ENCODE measurements at places on chromosomes 2 and 18. TPM values are rescaled to one million over a fixed set of nuclear protein-coding genes. Genes with fewer than 3 reads are reported as not detected.

- DNase-seq, result no peak
Observed at GRCh38 chr18:23244401-23244800, 109.1 kb downstream of the CABLES1 start.

GRCh38 chr18:65919663-65920062 is 168.9 kb downstream of the CDH7 start:
- DNase-seq, result no peak

GRCh38 chr2:41446266-41446665 is 601.6 kb upstream of the PKDCC start:
- no peak for DNase-seq

Gene SERPINB11
- not detected for total RNA-seq

GRCh38 chr2:173708806-173709205 is 256.4 kb downstream of the SP3 start:
- DNase-seq, result no peak

- DNase-seq, result no peak
Observed at GRCh38 chr2:197247083-197247482, 63.5 kb downstream of the ANKRD44 start.

GRCh38 chr2:171584001-171584400 is 61.7 kb downstream of the CYBRD1 start:
- no peak for DNase-seq

DNA sequence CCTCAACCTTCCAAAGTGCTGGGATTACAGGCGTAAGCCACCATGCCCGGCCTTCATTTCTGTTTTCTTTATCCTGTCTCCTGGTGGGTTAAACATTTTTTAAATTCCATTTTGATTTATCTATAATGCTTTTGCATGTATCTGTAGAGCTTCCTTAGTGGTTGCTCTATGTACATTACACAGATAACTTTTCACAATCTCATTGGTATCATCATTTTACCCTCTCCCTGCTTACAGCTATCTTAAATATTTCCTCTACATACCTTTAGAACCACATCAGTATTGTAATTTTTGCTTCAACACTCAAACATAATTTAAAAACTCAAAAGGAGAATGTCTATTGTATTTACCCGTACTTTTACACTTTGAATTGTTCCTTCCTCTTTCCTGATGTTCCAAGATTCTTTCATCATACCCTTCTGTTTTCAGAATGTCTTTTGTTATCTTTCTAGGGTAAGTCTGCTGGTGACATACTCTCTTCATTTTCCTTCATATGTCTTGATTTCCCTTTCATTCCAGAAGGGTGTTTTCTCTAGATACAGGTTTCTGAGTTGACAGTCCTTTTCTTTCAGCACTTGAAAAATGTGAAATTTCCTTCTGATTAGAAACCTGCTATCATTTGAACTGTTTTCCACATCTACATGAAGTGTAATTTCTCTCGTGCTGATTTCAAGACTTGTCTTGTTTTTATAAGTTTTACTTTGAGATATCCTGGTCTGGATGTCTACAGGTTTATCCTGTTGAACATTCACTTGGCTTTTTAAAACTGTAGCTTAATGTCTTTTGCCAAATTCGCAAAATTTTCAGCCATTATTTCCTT is 21.9 kb downstream of the PPP3R1 start:
- no peak for DNase-seq

DNA sequence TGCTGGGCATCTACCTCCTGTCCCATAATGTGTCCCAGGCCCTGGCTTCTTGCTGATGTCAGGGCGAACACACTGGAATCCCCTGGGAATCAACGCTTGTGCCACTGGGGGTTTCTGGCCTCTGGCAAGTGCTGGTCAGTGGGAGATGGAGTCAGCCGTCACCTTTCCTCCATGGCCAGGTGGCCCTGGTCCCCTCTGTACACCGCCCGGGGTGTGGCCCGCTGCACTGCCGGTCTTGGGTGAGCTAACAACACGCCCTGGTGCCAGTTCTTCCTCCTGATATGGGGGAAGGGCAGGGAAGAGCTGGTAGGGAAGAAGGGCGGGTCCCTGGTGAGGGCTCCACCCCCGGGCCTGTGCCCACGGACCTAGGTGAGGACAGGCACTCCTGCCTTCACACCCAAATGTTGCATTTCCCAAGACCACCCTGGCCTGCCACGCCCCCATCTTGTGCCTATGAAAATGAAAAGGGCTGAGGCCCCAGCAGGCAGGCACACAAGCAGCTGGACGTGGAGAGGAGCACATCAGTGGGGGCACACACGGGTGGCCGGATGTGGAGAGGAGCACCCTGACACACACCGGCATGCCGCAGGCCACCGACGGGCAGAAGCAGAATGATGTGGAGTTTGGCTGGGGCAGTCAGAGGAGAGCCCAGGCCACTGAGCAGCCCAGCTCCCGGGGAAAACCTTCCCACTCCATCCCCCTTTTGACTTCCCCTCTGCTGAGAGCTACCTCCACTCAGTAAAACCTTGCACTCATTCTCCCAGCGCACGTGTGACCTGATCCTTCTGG is 140.5 kb downstream of the ASB1 start:
- DNase-seq, result no peak

Gene DOCK10
- 199 TPM for total RNA-seq

Gene SERPINB10
- 1.5 TPM for total RNA-seq

GRCh38 chr2:157696036-157696435 is 67.4 kb upstream of the ACVR1C start:
- DNase-seq, result no peak

DNA sequence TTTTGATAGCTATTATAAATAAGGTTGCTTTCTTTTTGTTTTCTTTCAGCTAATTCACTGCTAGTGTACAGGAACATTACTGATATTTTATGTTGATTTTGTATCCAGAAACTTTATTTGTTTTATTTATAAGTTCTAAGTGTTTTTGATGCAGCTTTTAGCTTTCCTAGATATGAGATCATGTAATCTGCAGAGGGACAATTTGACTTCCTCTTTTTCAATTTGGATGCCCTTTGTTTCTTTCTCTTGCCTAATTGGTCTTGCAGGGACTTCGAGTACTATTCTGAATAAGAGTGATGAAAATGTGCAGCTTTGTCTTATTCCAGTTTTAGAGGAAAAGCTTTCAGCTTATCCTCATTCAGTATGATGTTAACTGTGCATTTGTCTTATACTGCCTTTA is 643.4 kb upstream of the CDH2 start:
- no peak for DNase-seq

DNA sequence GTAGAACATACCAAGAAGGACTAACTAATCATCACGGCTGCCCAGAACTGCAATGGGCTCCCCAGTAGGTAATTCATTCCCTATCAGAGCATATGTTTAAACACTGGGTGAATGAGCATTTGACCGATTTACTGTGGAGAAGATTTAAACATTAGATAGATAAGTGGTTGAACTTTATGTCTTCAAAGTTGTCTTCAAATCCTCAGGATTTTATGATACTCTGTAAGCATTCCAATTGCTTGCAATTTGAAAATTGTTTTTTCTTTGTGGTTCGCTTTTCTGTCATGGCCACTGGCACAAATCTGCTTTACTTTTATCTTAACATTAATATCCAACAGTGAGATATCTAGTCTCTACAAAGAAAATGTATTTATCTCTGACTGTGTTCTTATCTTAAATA is 37.7 kb upstream of the MMADHC start:
- no peak for DNase-seq

GRCh38 chr2:230128623-230129342 is 60.1 kb upstream of the SLC16A14 start:
- DNase-seq, result no peak

DNA sequence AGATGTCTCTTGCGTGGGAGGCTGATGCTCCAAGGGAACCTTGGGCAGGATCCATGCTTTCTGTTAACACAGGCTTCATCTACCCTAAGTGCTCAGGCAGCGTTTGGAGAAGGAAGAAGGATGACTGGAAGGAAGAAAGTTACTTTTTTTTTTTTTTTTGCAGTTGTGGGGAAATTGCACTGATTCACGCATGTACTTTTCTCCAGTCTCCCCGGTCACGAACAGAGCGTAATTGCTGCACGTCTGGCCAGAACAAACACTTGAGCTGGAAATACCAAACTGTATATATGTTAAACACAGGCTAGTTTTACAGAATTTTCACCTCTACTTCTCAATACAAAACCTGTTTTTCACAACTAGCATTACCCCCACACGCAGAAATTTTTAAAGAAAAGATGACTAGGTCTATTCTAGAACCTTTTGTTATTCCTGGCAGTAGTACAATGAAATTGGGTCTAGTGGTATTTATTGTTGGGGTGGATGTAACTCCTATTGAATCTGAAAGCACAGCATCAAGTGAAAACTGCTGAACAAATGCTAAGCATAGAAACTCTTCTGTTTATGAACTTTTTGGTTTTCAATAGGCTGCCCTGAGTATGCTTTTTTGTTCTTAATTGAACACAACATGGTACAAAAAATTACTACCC is 9.3 kb upstream of the SCYGR5 start:
- DNase-seq, result no peak

Gene IL37
- not detected for total RNA-seq

GRCh38 chr2:101119431-101119830 is 31.8 kb downstream of the TBC1D8 start:
- DNase-seq, result no peak

GRCh38 chr2:10385501-10385900 is 62.6 kb downstream of the ODC1 start:
- DNase-seq, result no peak

- DNase-seq, result no peak
Observed at GRCh38 chr2:60351802-60352201, 201.7 kb downstream of the BCL11A start.

Gene STON1
- total RNA-seq, result 1.9 TPM

DNA sequence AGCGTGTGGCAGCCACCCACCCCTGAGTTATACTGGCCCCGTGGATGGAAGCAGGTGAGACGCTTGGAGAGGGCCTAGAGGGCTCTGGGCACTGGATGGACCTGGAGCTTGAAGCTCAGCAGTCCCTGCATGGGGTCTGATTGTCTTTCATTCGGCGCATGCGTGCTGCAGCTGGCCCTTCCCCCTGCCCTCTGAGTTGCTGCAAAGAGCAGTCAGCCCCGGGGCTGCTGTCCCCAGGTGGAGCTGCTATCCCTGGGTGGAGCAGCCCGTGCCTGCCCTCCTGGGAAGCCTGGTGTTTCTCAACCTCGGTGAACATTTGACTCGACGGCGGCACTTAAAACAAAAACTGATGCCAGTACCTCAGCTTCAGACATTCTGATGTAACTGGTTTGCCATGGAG is 29.6 kb downstream of the IGFBP5 start:
- DNase-seq, result no peak

- DNase-seq, result no peak
Observed at GRCh38 chr2:218152172-218152571, 14.6 kb downstream of the CXCR1 start.

- DNase-seq, result no peak
Observed at GRCh38 chr2:151560289-151560688, 150.6 kb downstream of the RIF1 start.

DNA sequence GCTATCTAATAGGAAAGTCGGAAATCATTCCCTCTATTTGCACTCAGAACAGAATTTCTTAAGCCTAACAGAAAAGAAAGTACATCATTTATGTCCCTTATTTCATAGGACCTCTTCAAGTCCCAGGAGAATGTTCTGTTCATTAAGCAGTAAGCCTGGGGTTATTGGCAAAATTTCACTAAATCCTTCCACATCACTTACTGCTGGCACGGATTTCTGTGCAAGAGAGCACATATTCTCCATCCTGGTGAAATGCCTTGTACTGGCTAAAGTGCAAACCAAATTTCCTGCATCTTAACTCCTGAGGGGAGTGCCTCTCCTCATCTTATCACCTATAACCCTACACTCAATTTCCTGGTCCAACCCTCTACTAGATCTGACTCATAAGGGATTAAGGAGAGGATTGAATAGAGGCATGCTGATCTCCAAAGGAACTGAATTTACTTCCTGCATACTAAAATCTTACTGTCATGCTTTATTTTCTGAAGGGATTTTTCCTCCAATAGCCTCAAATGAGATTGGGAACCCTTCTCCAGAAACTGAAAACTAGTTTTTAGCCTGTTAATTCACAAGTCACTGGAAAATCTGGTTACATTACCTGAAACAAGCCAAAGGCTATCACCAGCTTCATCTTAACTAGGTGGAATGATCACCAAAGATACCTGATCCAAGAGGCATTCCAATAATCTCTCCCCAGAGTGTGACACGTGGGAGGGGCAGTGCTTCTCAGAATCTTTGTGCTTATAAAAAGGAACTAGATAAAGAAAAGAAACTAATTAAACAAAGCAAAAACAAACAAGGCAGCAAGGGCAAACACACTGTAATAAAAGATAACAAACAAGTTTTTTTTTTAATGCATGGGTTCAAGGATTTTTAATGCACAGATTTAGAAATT is 311.1 kb downstream of the NR4A2 start:
- DNase-seq, result no peak

Gene ANKRD29
- total RNA-seq, result not detected

GRCh38 chr18:12769136-12769535 is 66.3 kb downstream of the PSMG2 start:
- no peak for DNase-seq

Gene WDR35
- total RNA-seq, result 4.7 TPM

- DNase-seq, result no peak
Observed at GRCh38 chr18:79531386-79531785, 135.7 kb downstream of the NFATC1 start.

- no peak for DNase-seq
Observed at GRCh38 chr2:215487002-215487372, 51.1 kb upstream of the FN1 start.

- no peak for DNase-seq
Observed at GRCh38 chr2:62010632-62011256, 105.3 kb downstream of the COMMD1 start.

GRCh38 chr2:32591669-32592463 is 36.0 kb upstream of the TTC27 start:
- DNase-seq, result no peak

GRCh38 chr2:85134896-85135659 is 1.9 kb downstream of the TCF7L1 start:
- no peak for DNase-seq

GRCh38 chr2:221529943-221530652 is 42.0 kb downstream of the EPHA4 start:
- no peak for DNase-seq

Gene SIGLEC15
- not detected for total RNA-seq

DNA sequence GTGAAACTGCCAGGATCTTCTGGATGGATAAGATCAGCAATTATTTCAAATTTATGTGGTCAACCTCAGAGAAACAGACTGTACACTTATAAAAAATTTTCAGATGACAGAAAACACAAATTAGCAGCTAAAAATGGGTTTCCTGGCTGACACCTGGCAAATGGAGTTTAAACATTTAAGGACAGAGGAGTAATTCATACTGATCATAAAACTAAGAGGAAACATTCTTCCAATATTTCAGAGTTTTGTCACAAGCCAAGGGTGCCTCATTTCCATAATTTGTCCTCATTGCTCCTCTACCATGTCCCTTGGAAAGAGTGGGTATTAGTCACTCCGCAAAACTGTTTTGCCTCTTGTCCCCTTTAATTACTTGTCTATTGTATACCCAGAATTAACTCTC is 70.2 kb downstream of the TMEFF2 start:
- DNase-seq, result no peak

DNA sequence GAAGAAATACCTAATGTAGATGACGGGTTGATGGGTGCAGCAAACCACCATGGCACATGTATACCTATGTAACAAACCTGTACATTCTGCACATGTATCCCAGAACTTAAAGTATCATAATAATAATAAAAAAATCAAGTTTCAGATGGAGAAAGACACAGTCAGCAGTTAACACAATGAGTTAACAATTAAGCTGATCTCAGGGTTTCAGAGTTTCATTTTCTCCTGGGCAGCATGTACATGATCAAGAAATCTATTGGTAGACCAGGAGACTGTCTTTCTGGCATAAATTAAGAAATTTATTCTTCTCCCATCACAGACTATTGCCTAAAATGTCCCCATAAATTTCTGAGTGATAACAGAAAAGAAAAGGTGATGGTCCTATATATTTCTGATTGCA is 155.3 kb downstream of the RAD51AP2 start:
- no peak for DNase-seq

Gene CFC1
- total RNA-seq, result not detected

Gene SDC1
- total RNA-seq, result 0.16 TPM

Data from activated T-cell treated with anti-CD3 and anti-CD28 coated beads, Interleukin-2, amount 50 U/mL, for 72 hours (primary cell).